ENCODE measurements at places on chromosomes 11 and 22. TPM values are rescaled to one million over a fixed set of nuclear protein-coding genes. Genes with fewer than 3 reads are reported as not detected.

THAP12 gene
- 47.1 TPM for total RNA-seq

CASP1 gene
- 31.1 TPM for total RNA-seq

SCN3B gene
- under 0.01 TPM for total RNA-seq

PKNOX2 gene
- total RNA-seq = 2.9 TPM

RASGRP2 gene
- total RNA-seq = 12.5 TPM
